NCI-H510A (cell line): ENCODE measurements at places on chromosomes 12 and 14.

GRCh38 chr12:48084066-48084465, 21.8 kb downstream of the SENP1 start:
- DNase-seq = no peak

- no peak for DNase-seq
These were observed 19.3 kb upstream of the PCNX1 start for GRCh38 chr14:70887737-70888499.

GRCh38 chr12:40947797-40948196, 240.3 kb upstream of the PDZRN4 start:
- DNase-seq = no peak

DNA sequence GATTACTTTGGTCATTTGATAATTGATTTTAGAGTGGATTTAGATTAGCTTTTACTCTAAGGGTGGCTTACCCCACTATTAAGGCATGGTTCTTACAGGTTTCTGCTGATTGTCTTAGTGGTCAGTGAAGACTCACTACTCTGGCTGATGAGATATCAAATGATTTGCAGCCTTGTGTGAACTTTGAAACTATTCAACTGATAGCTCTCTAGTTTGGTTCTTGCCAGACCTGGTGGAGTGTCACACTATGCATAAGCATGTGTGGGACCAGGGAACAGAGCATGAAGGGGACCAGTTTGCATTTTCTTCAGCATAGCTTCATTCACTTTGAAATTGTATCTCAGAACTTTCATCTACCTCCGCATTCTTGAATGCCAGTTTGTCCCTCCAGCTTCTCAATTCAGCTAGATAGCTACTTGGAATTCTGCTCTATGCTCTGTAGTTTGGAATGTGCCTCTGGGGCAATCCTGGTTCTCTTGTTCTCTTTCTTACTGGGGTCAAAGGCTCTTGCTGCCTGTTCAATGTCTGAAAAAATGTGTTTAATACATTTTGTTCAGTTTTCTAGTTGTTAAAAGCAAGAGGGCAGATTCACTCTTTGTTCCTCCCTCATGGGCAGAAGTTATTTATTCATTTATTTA, 12.7 kb downstream of the SCYL2 start:
- no peak for DNase-seq
